ENCODE measurements at places on chromosomes 2 and 18. TPM values are rescaled to one million over a fixed set of nuclear protein-coding genes. Genes with fewer than 3 reads are reported as not detected.

GRCh38 chr2:11366326-11366741 is 21.9 kb upstream of the ROCK2 start:
- H3K4me3 ChIP-seq: no peak overlapping the region
- no peaks in the 10 kb centered on the region for H3K27me3 ChIP-seq
- H3K36me3 ChIP-seq: no peaks in the 10 kb centered on the region
- H3K4me1 ChIP-seq: peaks cover 15% of the 10 kb centered on the region

DNA sequence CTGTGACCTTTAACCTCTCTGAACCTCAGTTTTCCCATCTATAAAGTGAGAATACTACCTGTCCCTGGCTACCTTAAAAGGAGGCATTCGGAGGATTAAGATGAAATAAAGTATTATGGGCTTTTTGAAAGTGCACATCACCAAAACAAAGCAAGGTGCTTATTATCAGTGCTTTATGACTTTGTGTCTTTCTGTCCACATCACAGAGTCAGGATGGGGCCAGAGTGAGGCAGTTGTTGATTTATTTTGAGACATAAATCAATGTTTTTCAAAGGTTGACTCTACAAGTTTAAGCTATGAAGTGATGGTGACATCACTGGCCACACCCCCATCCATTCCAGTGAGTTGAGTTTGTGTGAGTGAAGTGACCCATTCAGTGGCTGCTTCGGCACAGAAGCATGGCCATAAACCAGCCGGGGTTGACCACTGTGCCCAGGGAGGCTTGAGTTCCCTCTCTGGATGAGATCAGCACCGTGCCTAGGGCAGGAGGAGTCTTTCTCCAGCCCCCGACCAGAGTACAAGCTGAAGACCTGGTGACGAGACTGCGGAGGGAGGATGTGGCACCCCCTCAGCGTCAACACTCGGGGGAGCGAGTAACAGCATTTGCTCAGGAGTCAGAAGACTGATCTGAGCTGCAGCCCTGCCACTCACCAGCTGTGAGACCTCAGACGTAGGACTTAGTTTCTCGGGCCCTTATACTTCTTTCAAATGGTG is 89.0 kb upstream of the PPP1CB start:
- H3K27me3 ChIP-seq: no peaks in the 10 kb centered on the region
- H3K4me3 ChIP-seq: no peak overlapping the region
- H3K36me3 ChIP-seq: no peaks in the 10 kb centered on the region
- no peak for DNase-seq
- H3K27ac ChIP-seq: peak overlapping the region; percentile 98

TRIM54 gene
- 0.36 TPM for polyA plus RNA-seq

DNA sequence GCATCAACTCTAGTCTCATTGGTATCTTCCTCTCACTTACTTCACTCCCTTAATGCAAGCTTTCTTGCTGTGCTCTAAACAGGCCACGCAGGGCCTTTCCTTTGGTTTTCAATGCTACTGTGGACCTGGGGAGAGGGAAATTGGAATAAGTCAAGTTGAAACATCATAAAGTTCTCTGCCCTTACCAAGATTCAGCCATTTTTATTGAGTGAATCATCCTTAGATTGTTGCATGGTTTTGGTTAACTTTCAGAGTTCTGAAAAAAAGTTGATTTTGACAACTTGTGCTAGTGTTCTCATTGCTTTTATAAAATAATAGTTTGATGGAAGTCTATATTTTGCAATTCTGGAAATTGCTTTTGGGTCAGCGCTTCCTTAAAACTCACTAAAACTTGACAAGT is 852.8 kb upstream of the ACVR2A start:
- H3K4me1 ChIP-seq: no peaks in the 10 kb centered on the region
- H3K27ac ChIP-seq: no peak overlapping the region
- H3K27me3 ChIP-seq: no peaks in the 10 kb centered on the region
- H3K4me3 ChIP-seq: no peak overlapping the region
- DNase-seq: no peak
- H3K36me3 ChIP-seq: no peaks in the 10 kb centered on the region

GREB1 gene
- 2.7 TPM for polyA plus RNA-seq

KIF1A gene
- polyA plus RNA-seq: 0.32 TPM

RAPH1 gene
- 6.5 TPM for polyA plus RNA-seq

G6PC2 gene
- not detected for polyA plus RNA-seq

DNA sequence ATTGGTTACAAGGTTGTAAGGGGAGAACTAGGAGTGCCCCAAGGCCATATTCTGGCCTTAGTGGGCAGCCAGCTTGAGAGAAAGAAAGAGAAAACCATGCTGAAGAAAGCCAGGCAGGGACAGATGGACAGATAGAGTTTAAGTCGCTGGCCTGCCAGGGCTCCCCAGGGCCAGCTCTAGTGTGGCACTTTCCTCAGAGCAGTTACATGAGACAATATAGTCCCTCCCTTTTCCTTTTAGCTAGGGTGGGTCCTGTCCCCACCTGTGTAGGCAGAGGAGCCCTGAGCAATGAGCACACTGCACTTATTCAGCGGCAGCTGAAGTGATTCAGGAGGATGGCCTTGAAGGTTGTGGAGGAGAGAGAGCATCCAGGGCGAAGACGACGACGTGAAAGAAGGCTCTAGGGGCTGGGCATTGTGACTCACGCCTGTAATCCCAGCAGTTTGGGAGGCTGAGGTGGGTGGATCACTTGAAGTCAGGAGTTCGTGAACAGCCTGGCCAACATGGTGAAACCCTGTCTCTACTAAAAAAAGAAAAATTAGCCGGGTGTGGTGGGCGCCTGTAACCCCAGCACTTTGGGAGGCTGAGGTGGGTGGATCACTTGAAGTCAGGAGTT is 152.0 kb upstream of the SLC1A4 start:
- no peak for DNase-seq
- H3K27me3 ChIP-seq: no peaks in the 10 kb centered on the region
- H3K36me3 ChIP-seq: no peaks in the 10 kb centered on the region
- H3K27ac ChIP-seq: peak overlapping the region; percentile 68
- no peaks in the 10 kb centered on the region for H3K4me1 ChIP-seq

CPLX4 gene
- polyA plus RNA-seq: not detected

GRCh38 chr2:27664622-27665363 is 1.1 kb downstream of the SLC4A1AP start:
- H3K4me3 ChIP-seq: peak overlapping the region; percentile 91
- H3K36me3 ChIP-seq: peaks cover 51% of the 10 kb centered on the region
- H3K27ac ChIP-seq: no peak overlapping the region
- peaks cover 24% of the 10 kb centered on the region for H3K4me1 ChIP-seq
- DNase-seq: no peak
- no peaks in the 10 kb centered on the region for H3K27me3 ChIP-seq

DNA sequence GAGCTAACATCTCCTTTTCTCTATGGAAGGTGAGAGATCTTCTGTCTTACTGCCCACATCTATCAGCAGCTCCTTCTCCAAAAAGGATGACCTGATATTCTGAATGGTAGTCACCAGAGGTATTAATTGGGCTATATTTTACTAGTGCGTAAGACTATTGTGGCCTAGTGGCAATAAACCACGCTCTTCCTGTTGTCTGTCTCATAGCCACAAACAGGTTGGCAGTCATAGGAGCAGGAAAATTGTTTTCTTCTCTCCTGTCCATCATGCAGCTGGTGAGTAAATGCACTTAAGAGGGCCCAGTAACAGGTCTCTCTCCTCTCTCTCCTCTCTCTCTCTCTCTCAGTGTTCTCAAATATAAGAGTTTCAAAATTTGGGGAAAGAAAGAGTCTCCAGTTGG is 856.8 kb upstream of the ACVR2A start:
- no peak overlapping the region for H3K27ac ChIP-seq
- H3K4me1 ChIP-seq: peaks cover 25% of the 10 kb centered on the region
- no peaks in the 10 kb centered on the region for H3K27me3 ChIP-seq

GRCh38 chr2:59739166-59739565 is 814.3 kb downstream of the BCL11A start:
- no peaks in the 10 kb centered on the region for H3K4me1 ChIP-seq
- H3K27me3 ChIP-seq: no peaks in the 10 kb centered on the region
- H3K27ac ChIP-seq: no peak overlapping the region
- DNase-seq: no peak
- H3K4me3 ChIP-seq: no peak overlapping the region

DNA sequence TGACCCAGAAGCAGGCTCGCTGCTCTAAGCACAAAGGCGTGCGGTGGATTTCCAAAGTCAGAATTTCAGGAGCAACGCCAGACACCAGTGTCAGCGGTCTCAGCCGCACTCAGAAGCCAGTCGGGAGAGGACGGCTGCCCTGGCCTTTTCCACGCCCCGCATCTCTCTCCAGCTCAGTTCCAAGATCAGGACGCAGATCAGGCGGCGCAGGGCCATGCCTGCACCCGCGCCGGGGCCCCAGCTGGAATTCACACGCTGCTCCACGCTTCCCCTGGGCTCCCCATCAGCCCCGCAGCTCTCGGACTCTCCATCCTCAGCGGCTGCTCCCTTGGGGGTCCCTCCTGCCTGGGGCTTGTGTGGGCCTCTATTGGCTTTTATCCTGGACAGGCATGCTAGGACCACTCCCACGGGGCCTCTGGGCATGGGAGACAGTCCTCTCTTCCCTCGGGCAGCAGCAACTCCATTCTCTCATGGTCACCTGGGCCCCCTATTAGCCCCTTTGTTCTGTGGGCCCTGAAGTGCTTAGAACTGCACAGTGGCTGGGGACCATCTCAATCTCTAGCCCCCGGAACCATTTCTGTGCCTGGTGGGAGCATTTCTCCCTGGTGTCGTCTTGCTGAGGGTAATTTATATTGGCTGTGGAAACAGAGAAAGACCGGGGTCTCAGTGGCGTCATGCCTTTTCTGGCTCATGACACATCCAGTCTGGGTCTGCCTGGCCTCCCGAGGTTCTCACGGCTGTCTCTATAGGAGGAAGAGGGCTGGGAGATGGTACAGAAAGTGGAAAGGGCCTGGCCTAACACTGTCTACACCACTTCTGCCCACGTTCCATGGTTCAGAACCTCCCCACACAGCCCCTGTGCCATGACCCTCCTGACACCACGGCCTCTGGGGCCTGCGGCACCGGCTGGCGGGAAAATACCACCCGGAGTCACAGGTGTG is 14.9 kb upstream of the TMEM18 start:
- no peaks in the 10 kb centered on the region for H3K4me1 ChIP-seq
- no peaks in the 10 kb centered on the region for H3K36me3 ChIP-seq
- H3K27ac ChIP-seq: no peak overlapping the region
- no peak overlapping the region for H3K4me3 ChIP-seq
- H3K27me3 ChIP-seq: no peaks in the 10 kb centered on the region

GRCh38 chr2:203651621-203652020 is 54.8 kb upstream of the CD28 start:
- no peak overlapping the region for H3K27ac ChIP-seq
- peaks cover 19% of the 10 kb centered on the region for H3K4me1 ChIP-seq
- no peaks in the 10 kb centered on the region for H3K27me3 ChIP-seq
- no peak overlapping the region for H3K4me3 ChIP-seq
- no peaks in the 10 kb centered on the region for H3K36me3 ChIP-seq
- no peak for DNase-seq

SYT4 gene
- 0.44 TPM for polyA plus RNA-seq

DNA sequence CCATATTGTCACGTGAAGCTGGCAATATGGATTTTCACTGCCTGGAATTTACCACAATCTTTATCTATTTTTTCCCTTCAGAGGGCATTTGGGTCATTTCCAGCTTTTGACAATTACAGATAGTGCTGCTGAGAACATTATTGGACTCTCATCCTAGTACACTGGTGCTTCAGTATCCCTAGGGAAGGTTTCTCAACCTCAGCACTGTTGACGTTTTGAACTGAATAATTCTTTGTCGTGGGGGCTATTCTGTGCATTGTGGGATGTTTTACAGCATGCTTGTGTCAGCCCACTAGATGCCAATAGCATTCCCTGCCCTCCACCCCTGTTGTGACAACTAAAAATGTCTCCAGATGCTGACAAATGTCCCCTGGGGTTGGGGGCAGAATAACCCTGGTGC is 185.7 kb downstream of the TPGS2 start:
- no peaks in the 10 kb centered on the region for H3K4me1 ChIP-seq
- no peaks in the 10 kb centered on the region for H3K36me3 ChIP-seq
- DNase-seq: peak; percentile 19
- no peak overlapping the region for H3K27ac ChIP-seq

MREG gene
- 2.5 TPM for polyA plus RNA-seq

CROCC2 gene
- not detected for polyA plus RNA-seq

DNA sequence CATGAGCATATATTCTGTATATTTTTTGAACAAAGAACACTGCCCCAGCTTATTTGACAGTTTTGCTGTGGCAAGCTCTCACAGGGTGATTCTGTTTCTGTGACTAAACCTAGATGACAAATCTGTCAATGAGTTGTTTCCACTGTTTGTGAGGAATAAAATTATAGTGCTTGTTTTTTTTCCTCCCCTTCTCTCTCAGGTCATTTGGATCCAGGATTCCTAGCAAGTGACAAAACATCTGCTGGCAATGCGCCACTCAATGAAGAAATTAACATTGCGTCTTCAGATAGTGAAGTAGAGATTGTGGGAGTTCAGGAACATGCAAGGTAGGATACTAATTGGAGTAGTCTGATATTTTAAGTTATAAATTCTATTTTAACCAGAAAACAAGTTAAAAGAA is 149.3 kb downstream of the HAUS1 start:
- H3K27me3 ChIP-seq: no peaks in the 10 kb centered on the region
- peak overlapping the region; percentile 23 for H3K27ac ChIP-seq
- H3K4me1 ChIP-seq: no peaks in the 10 kb centered on the region
- H3K36me3 ChIP-seq: peaks cover 14% of the 10 kb centered on the region
- H3K4me3 ChIP-seq: no peak overlapping the region
- DNase-seq: no peak

POTEF gene
- polyA plus RNA-seq: not detected

- H3K4me1 ChIP-seq: peaks cover 7% of the 10 kb centered on the region
- H3K27ac ChIP-seq: no peak overlapping the region
- no peak overlapping the region for H3K4me3 ChIP-seq
- no peaks in the 10 kb centered on the region for H3K27me3 ChIP-seq
These were observed 40.4 kb upstream of the ATIC start for GRCh38 chr2:215271446-215271845.

GRCh38 chr2:68755071-68755470 is 20.5 kb downstream of the ARHGAP25 start:
- H3K27me3 ChIP-seq: no peaks in the 10 kb centered on the region
- H3K27ac ChIP-seq: no peak overlapping the region
- no peaks in the 10 kb centered on the region for H3K4me1 ChIP-seq
- no peak for DNase-seq
- no peaks in the 10 kb centered on the region for H3K36me3 ChIP-seq

TLX2 gene
- polyA plus RNA-seq: 25.6 TPM

- H3K4me1 ChIP-seq: peaks cover 7% of the 10 kb centered on the region
- no peak for DNase-seq
- H3K4me3 ChIP-seq: no peak overlapping the region
- no peaks in the 10 kb centered on the region for H3K36me3 ChIP-seq
- no peak overlapping the region for H3K27ac ChIP-seq
These were observed 335.8 kb downstream of the AGPS start for GRCh38 chr2:177728399-177728765.

GRCh38 chr2:49296107-49296867 is 142.0 kb upstream of the FSHR start:
- no peaks in the 10 kb centered on the region for H3K4me1 ChIP-seq
- no peak for DNase-seq
- H3K27me3 ChIP-seq: no peaks in the 10 kb centered on the region
- no peak overlapping the region for H3K4me3 ChIP-seq
- no peak overlapping the region for H3K27ac ChIP-seq

GPR17 gene
- polyA plus RNA-seq: 0.03 TPM

EHBP1 gene
- 62.7 TPM for polyA plus RNA-seq

- no peaks in the 10 kb centered on the region for H3K27me3 ChIP-seq
- H3K4me1 ChIP-seq: no peaks in the 10 kb centered on the region
- peak; percentile 60 for DNase-seq
- no peak overlapping the region for H3K27ac ChIP-seq
These were observed 128.4 kb upstream of the CBLN2 start for GRCh38 chr18:72672364-72673184.

GRCh38 chr2:240450532-240451107 is 15.2 kb downstream of the GPC1 start:
- H3K27me3 ChIP-seq: no peaks in the 10 kb centered on the region
- peaks cover 6% of the 10 kb centered on the region for H3K4me1 ChIP-seq
- H3K36me3 ChIP-seq: no peaks in the 10 kb centered on the region
- no peak overlapping the region for H3K4me3 ChIP-seq
- no peak overlapping the region for H3K27ac ChIP-seq
